CD8-positive, alpha-beta T cell (primary cell): ENCODE measurements at places on chromosomes 4 and X.

DNA sequence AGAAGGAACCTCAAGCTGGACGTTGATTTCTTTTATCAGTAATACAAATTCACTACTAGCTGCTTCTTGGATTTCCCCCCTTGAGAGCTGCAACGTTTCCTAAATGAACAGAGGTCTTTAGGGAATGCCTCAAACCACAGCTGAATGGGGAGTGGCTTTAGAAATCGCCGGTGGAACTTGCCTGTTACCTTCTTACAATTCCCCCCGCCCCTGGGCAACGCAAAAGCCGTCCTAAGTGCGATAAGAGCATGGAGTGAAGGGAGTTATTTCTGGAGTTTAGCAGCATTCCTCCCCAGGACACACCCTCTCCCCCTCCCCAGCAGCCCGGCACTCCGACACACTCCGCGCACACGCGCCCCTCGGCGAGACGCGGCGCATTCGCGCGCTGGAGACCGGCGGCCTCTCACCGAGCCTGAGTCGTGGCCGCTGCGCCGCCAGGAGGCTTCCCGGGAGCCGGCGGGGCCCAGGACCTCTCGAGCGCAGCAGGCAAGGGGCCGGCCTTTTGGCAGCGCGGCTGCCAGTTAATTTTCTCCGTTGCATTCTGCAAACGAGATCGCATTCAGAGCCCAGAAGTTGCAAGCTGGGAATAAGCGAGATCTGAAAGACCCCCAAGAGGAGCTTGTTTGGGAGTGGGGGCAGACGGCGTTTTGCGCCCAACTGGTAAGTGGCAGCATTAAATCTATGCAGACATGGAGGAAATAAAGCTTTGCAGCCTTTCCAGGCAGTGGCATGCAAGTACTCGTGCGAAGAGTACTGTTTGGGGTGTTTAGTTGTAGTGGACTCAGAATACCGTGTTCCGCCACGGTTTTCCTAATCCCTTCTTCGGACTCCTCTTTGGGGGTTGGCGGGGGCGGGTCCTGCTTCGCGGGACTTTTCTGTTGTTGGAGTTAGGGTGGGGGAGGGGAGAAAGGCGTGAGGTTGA, 134.7 kb downstream of the PALLD start:
- no peak for DNase-seq

- no peak for DNase-seq
Observed at GRCh38 chrX:23802431-23802830, 19.5 kb downstream of the SAT1 start.

GRCh38 chr4:112900416-112900815, 149.0 kb upstream of the ANK2 start:
- DNase-seq: no peak

DNA sequence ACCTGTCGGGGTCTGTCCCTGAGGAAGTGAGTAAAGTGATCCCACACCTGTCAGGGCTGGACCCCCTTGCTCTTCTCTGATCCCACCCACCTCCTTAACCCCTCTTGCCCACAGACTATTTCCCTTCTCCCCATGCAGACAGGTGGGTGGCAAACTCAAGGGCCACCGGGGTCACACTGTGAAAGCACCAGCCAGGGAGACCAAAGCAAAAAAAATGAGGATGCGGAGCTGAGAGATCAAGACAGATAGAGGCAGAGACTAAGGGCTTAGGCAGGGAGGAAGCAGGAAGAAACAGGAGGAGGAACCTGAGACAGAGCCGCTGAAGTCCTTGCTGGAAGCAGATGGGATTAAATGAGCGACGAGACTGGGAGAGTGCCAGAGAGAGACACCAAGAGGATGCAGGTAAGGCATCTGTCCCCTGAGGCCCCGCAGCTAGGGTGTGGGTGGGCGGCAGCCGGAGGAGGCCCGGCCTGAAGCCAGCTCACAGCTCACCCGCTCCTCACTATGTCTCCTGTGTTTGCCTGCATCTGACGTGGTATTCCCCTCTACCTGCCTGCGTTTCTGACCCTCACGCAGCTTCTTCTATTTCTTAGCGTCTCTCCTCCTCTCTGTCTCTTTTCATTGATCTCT, 7.2 kb downstream of the TIMM17B start:
- no peak for DNase-seq
